ENCODE measurements at places on chromosomes 16 and 17.

DNA sequence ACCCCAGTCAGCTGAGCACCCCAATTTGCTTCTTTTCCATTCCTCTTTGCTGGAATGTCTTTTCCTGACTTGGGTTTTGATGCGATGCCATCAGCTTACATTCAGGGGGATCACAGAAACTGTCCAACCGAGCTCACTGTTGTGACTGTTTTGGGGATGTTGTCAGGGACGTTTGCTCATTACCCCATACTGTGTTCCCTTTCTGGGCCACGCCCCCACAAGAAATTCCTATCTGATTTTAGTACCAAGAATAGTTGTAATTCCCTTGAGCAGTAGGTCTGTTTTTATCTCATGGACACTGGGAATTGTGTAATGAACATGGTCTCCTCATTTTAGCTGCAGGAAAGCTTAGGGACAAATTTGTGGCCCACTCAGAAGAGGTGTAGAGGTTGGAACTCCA, 2.6 kb upstream of the NTN1 start:
- no peak for DNase-seq

- no peak for DNase-seq
Observed at GRCh38 chr16:73354434-73354833, 306.5 kb upstream of the ZFHX3 start.

GRCh38 chr17:50027881-50028735, 27.8 kb upstream of the ITGA3 start:
- peak; percentile 92 for DNase-seq

DNA sequence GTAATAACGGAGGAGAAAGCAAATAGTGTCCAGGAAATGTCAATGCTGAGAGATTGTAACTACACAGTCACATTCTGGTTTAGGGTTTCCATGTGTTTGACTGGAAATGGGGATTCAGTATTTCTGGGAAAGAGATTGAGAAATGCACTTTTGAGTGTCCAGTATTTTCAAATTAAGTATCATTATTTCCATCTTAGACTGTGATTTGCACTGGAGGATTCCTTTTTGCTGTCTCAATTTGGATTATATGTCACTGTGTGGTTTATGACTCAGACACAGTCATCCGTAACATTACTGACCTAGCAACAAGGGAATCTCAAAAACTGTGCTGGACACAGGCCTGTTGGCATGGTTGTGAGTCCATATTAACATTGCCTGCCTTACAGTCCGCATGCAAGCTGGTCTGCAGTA, 681.4 kb downstream of the CDH11 start:
- peak; percentile 95 for DNase-seq

GRCh38 chr16:89837014-89837546, 8.8 kb downstream of the SPIRE2 start:
- no peak for DNase-seq

- DNase-seq, result no peak
Observed at GRCh38 chr16:87601401-87601981, 817 bp upstream of the JPH3 start.

DNA sequence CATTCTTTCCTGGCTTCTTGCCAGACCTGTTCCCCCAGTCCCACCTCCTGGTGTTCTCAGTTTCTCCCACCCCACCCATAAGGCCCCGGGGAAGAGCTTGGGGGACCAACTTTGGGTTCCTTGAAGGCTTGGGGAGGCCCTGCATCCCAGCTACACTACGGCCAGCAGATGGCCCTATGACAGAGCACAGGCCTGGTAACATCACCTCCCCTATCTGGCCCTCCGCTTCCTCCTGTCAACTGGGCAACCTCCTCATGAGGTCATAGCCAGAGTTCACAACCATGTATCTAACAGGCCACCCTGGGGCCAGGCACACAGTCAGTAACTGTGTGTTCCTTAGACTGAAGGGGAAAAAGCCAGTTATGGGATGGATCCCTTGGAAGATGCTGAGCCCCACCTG, 31.4 kb downstream of the MYO15A start:
- peak; percentile 38 for DNase-seq

DNA sequence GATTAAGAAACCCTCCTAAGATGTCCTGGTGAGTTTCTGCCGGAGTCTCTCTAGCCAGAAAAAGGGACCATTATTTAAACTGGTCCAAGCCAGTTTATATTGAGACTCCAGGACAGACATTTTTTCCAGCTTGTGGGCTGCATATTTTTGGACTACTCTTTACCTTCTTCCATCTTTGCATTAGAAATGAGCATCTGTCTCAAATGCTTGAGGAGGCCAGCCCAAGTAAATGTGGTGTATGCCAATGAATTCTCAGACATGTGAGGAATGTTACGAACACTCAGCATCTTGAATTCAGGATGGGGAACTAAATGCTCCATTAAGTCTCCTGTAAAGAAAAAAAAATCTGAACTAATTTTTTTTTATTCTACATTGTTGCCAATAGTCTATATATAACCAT, 18.4 kb downstream of the TUBD1 start:
- no peak for DNase-seq
